ENCODE measurements at places on chromosomes 5 and 9.

- DNase-seq: no peak
These were observed 117.7 kb downstream of the TARS1 start for GRCh38 chr5:33558489-33558888.

GRCh38 chr9:95486318-95486717, 30.5 kb downstream of the PTCH1 start:
- no peak for DNase-seq

DNA sequence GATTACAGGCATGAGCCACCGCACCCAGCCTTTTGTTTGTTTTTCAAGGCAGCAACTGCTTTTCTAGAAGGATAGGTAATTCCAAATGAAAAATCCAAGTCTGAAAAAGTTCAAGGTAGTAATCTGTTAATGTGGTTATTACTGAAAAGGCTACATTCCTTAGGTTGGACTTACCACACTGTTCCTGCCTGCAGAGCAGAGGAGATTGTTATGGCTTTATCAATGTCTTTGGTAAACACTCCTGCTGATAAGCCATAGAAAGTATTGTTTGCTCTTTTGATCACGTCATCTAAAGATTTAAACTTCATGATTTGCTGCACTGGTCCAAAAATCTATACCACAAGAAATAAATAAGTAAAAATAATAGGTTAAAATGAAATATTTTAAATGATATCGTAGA, 43.4 kb downstream of the ALDH1A1 start:
- DNase-seq: no peak

DNA sequence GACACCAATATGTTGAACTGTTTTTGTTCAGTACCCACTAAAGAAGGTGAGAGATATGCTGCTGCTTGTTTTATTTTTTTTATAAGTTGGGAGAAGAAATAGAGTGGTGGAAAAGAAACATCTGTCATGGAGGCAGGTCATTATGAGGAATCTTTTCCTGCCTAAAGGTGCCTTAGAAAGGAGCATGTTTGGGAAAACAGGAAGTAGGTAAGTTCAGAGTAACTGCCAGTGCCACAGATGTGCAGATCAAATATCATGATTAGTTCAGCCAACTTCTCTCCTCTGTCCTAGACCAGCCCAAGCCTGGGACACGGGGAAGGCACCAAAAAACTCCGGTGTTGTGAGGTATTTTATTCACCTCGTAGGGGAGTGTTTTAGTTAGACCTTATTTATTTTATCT, 144.2 kb downstream of the MAN2A1 start:
- no peak for DNase-seq

DNA sequence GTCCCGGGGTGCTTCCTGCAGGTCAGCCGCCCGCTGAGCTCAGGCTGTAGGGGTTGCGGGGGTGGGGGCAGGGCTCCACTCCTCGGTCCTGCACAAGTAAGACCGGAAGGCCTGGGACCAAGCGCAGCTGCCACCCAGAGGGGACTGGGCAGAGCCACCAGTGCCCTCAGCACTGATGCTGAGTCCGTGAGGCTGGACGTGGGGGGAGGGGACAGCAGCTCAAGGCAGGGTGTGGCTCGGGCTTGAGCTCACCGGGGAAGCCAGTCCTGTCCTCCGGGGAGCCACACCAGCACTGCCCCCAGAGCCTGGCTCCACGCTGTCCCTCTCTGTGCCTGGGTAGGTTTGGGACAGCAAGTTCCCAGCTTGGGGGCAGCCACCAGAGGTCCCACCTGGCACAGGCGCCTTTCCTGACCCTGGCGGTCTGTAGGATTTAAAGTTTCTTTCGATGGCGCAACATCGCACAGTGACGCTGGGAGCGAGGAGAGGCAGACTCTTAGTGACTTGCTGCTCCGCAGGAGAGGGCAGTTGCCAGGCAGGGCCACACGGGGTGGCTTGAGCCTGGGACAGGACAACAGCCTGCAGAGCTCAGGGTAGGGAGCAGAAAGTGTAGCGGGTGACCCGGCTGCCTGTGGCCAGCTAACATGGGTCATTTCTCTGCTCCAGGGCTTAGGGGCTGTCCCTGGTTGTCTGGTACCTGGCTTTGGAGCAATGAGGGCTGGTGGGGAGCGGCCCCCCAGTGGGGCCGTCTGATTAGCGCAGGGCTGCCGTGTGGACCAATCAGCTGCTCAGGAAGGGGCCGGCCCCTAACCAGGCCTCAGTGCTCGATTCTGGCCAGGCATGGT, 5.7 kb downstream of the LCN1 start:
- DNase-seq: no peak

GRCh38 chr5:54249210-54250028, 61.0 kb downstream of the ARL15 start:
- no peak for DNase-seq

DNA sequence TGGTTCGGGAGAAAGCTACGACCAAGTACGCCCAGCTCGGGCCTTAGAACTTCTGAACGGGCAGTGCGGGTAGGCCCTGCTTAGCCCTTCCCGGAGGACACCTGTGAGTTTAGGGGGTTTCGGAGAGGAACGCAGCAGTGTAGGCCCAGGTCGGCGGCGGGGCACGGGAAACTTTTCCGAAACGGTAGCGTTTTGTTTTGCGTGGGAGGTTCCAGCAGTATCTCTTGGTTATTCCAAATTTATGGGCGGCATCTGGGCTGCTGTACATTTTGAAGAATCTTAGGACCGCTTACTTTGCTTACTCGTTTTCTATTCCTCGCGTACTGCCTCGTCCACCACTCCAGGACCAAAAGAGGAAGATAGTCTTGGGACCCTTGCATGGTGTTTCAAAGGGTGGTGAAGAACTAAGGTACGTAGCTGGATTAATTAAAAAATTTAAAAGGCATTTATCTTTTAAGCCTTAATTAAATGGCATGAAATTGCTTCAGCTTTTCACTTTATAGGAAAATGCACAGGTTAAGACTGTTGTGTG, 492 bp downstream of the TENT2 start:
- no peak for DNase-seq

- DNase-seq: no peak
These were observed 2.8 kb downstream of the CACNA1B start for GRCh38 chr9:137880160-137880975.
